Large intestine (tissue), 12 donors: ENCODE measurements at places on chromosomes 4 and X. TPM values are rescaled to one million over a fixed set of nuclear protein-coding genes. Genes with fewer than 3 reads are reported as not detected.

DNA sequence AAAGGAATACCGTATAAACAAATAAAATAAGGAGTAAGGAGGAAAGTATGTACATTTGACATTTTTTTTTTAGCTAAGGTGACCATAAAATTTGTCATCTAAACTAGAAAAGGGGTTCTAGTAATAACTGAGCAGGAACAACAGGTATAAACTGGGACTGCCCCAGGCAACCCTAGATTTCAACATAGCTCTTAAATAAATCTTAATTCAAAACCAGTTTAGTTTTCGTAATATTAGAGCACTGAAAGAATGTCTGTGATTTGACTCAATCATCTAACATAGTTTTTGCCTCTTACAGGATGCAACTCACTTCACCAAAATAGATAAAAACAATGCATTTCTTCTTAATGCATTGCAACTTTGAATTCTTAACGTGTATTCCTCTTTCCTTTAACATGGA is 257.7 kb downstream of the ADAMTS3 start:
- DNase-seq, result no peak
- H3K4me1 ChIP-seq, result no peaks in the 10 kb centered on the region
- H3K4me3 ChIP-seq, result no peak overlapping the region
- H3K27me3 ChIP-seq, result no peaks in the 10 kb centered on the region

DNA sequence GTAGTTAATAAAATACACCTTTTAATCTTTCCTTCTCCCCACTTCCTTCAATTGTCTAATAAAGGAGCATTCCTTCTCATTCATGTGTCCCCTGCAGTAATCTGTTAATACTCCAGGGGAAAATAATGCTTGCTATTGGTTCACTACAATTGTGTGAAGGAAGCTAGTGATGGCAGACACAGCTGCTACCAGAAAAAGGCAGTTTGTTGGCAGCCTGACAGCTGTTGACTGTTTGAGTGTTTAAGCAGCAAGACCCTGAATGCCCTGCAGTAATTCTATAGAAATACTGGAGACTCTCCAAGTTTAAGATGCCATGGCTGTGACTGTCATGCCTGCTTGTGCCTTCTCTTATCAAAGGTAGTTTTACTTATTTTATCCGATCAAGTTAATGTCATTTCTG is 359.5 kb downstream of the C4orf33 start:
- DNase-seq, result no peak
- no peaks in the 10 kb centered on the region for H3K36me3 ChIP-seq
- no peak overlapping the region for H3K4me3 ChIP-seq
- no peaks in the 10 kb centered on the region for H3K27me3 ChIP-seq

DNA sequence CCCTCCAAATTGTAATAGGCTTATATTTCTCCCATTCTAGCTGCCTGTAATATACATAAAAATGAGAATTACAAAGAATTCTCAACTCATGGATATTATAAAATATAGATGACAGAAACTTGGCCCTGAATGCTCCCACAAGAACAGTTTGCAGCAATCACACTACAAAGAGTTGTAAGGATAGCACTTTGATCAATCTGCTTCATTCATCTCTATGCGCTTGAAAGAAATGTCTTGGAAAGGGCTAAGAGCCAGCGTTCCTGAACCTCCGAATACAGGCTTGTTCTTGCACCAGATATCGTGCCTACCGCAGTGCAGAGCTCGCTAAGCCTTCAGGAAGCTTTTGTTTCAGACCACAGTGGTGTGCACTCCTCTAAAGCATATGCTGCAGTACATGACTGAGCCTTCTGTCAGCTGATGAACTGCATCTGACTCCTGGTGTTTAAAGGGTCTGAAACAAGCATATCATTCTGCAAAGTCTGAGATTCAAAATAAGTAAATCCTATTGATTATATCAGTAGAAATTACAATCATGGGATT is 417.6 kb upstream of the ZFP42 start:
- no peaks in the 10 kb centered on the region for H3K36me3 ChIP-seq
- no peak for DNase-seq
- H3K27me3 ChIP-seq, result no peaks in the 10 kb centered on the region
- H3K4me1 ChIP-seq, result no peaks in the 10 kb centered on the region

DNA sequence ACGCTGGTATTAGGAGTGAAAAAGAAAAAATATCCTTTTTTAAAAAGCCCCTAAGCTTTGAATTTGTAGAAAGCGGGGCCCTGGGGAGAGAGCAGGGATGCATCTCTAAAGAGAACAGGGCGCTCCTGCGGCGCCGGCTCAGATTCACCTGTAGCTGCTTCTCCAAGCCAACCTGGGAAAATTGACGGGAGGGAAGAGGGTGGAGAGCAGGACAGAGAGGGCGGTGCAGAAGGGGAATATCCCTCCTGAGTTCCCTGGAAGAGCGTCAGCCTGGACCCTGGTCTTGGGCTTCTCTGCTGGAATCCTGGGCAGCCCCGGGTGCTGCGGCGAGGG is 776 bp upstream of the SOWAHD start:
- H3K4me1 ChIP-seq, result peaks cover 31% of the 10 kb centered on the region
- H3K27me3 ChIP-seq, result peaks cover 7% of the 10 kb centered on the region
- no peaks in the 10 kb centered on the region for H3K36me3 ChIP-seq

DNA sequence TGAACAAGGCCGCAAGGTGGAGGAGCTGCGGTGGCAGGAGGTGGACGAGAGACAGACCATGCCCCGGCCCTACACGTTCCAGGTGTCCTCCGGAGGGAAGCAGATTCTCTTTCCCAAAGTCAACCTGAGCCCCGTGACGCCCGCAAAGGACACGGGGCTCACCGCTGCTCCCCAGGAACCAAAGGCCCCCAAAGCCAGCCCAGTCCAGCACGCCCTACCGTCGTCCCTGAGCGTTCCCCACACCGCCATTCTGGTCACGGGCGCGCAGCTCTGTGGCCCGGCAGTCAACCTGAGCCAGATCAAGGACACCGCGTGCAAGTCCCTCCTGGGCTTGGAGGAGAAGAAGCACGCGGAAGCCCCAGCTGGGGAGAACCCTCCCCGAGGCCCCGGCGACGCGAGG is 72.2 kb downstream of the AASDH start:
- no peak for DNase-seq
- no peak overlapping the region for H3K27ac ChIP-seq
- no peaks in the 10 kb centered on the region for H3K4me1 ChIP-seq
- H3K27me3 ChIP-seq, result no peaks in the 10 kb centered on the region

- H3K4me3 ChIP-seq, result no peak overlapping the region
- H3K27ac ChIP-seq, result no peak overlapping the region
- H3K4me1 ChIP-seq, result peaks cover 3% of the 10 kb centered on the region
- H3K27me3 ChIP-seq, result no peaks in the 10 kb centered on the region
- DNase-seq, result no peak
Measured at GRCh38 chr4:74451214-74451661, 6.3 kb downstream of the AREG start.

- no peaks in the 10 kb centered on the region for H3K27me3 ChIP-seq
- no peaks in the 10 kb centered on the region for H3K4me1 ChIP-seq
- no peaks in the 10 kb centered on the region for H3K36me3 ChIP-seq
- no peak overlapping the region for H3K27ac ChIP-seq
Measured at GRCh38 chr4:26342328-26343037, 21.7 kb downstream of the RBPJ start.

- no peaks in the 10 kb centered on the region for H3K4me1 ChIP-seq
- H3K36me3 ChIP-seq, result no peaks in the 10 kb centered on the region
- no peak overlapping the region for H3K27ac ChIP-seq
- no peaks in the 10 kb centered on the region for H3K27me3 ChIP-seq
- no peak overlapping the region for H3K4me3 ChIP-seq
Measured at GRCh38 chr4:187615972-187616371, 379.6 kb upstream of the ZFP42 start.

DNA sequence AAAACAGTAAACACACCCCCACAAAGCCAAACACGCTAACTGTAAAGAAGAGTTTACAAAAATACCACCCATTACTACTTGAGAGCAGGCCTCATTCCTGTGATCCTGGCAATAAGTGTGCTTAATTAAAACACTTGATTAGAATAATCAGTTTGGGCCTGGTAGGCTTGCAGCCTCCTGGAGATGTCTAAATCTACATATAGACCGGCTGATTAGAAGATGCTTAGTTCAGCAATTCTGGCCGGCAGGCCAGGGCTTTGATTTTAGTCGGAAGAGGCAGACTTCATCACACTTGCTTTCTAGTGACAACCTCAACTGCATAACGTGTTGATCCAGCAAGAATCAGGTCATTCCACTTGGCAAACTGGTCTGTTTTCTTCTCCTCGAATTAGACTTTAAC is 114.0 kb downstream of the DCTD start:
- no peak overlapping the region for H3K4me3 ChIP-seq
- no peaks in the 10 kb centered on the region for H3K4me1 ChIP-seq
- H3K27me3 ChIP-seq, result peaks cover 4% of the 10 kb centered on the region
- peaks cover 3% of the 10 kb centered on the region for H3K36me3 ChIP-seq

DNA sequence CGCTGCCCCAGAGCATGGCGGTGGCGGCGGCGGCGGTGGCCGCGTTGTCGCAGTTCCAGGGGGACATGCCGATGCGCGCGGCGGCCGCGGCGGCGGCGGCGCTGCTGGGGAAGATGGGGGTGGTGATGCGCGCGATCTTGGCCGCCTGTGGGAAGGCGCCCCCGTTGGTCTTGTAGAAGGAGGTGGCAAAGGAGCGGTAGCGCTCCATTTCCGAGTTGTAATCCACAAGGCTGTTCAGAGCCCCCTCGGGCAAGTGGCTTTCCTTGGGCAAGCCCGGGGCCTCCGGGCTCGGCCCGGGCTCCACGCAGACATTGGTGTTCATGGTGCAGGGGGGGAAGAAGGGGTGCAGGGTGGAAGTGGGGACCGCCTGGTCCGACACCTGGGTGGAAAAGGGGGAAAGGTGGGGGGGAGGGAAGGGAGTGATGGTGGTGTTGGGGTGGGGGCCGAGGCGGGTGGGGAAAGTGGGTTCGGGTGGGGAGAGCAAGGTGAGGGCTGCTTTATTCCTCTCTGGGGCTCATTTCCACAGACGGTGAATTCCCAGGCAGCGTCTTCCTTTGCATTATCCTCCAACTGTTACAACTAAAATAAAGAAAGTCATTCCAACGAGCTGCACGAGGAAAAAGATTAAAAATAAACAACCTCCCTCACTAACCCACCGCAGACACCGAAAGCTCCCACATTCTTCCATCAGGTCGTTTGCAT is 3.1 kb downstream of the CXXC4 start:
- no peaks in the 10 kb centered on the region for H3K27me3 ChIP-seq
- H3K27ac ChIP-seq, result peak overlapping the region; percentile 98
- H3K4me1 ChIP-seq, result peaks cover 23% of the 10 kb centered on the region
- peak; percentile 75 for DNase-seq
- no peaks in the 10 kb centered on the region for H3K36me3 ChIP-seq

DNA sequence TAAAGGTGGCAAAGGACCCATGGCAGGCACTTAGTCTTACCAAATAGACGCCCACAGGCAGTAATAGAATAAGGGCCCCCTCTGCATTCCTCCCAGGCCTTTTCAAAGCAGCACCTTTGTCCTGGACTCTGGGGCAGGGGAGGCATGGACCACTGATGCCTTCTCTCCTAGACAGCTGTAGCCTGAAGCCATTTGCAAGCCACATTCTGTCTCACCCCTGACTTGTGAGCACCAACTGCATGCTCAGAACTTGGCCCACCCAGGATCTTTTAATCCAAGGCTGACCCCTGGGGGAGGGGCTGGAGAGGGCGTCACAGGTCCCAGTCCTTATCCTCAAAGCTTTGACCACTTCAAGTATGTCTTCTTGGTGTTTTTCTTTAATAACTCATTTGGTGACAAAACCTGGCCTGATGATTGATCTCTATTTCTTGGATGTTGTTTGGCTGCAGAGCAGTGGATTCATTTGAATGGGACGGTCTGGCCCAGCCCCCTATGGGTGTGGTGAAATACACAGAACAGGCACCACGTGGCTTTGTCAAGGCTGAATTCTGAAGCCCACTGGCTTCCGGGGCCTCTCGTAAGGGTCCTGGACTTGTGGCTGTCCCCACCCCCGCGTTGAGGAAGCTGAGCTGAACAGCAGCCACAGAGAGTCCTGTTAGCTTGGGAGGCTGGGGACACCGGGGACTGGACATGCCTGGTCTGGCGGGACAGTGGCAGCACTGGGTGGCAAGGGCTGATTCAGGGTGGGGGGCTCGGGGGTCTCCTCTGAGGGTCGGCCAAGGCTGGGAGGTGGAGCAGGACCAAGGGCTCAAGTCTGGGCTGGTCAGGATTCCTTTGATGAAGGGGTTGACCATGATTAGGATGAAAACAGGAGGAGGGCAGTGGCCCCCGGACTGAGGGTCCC is 36.6 kb downstream of the ADRA2C start:
- H3K27ac ChIP-seq, result no peak overlapping the region
- H3K27me3 ChIP-seq, result peaks cover 10% of the 10 kb centered on the region
- no peak overlapping the region for H3K4me3 ChIP-seq
- no peak for DNase-seq
- H3K36me3 ChIP-seq, result no peaks in the 10 kb centered on the region

GRCh38 chr4:41866799-41867677 is 68.2 kb upstream of the TMEM33 start:
- peak overlapping the region; percentile 2 for H3K27ac ChIP-seq
- no peak for DNase-seq
- H3K36me3 ChIP-seq, result no peaks in the 10 kb centered on the region
- H3K27me3 ChIP-seq, result peaks cover 68% of the 10 kb centered on the region
- no peak overlapping the region for H3K4me3 ChIP-seq

GRCh38 chr4:69731241-69731640 is 29.2 kb downstream of the SULT1B1 start:
- H3K4me3 ChIP-seq, result no peak overlapping the region
- peaks cover 16% of the 10 kb centered on the region for H3K36me3 ChIP-seq
- no peak overlapping the region for H3K27ac ChIP-seq
- H3K4me1 ChIP-seq, result no peaks in the 10 kb centered on the region

DNA sequence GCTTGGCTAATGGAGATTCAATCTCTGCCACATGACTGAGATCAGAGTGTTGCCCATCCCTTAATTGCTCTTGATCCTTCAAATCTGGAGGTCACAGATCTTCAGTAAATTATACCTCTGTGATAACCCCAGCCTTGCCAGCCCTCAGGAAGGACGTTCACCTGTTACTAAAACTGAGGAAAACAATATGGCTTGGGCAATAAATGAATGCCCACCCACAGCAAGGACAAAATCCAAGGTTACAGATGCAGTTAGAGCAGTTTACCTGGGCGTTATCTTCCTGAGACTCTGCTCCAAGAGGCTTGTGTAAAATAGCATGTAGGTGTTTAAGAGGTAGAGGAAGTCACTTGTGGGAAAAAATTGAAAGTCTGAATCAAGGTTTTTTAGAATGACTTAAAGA is 69.3 kb upstream of the MAOA start:
- H3K4me3 ChIP-seq, result no peak overlapping the region
- H3K4me1 ChIP-seq, result peaks cover 23% of the 10 kb centered on the region
- H3K27ac ChIP-seq, result peak overlapping the region; percentile 86
- DNase-seq, result peak; percentile 82
- no peaks in the 10 kb centered on the region for H3K36me3 ChIP-seq

DNA sequence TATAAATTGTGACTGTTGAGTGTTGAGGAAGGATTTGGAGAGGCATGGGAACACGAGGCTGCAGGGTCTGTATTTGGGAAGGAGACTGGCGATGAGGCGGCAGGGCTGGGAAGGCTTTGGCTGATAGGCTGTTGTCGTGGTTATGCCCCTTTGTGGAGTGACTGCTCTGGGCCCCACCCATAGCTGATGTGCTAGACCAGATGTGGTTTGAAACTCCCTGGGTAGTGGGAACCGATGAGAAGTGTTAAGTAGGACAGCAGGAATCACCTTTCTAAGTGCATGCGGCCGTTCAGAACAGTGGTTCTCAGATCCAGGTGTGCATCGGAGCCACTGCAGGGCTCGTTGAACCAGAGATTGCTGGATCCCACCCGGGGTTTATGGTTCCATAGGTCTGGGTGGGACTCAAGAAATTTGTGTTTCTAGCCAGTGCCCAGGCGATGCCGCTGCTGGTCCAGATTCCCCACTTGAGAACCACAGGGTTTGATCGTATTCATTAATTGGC is 42.3 kb downstream of the TBC1D14 start:
- no peak overlapping the region for H3K4me3 ChIP-seq
- no peak overlapping the region for H3K27ac ChIP-seq
- no peak for DNase-seq
- no peaks in the 10 kb centered on the region for H3K36me3 ChIP-seq
- no peaks in the 10 kb centered on the region for H3K27me3 ChIP-seq

The SMR3A gene
- not detected for polyA plus RNA-seq

The ERCC6L gene
- 2.4 TPM for polyA plus RNA-seq
